ENCODE measurements at places on chromosomes 1 and 21.

DNA sequence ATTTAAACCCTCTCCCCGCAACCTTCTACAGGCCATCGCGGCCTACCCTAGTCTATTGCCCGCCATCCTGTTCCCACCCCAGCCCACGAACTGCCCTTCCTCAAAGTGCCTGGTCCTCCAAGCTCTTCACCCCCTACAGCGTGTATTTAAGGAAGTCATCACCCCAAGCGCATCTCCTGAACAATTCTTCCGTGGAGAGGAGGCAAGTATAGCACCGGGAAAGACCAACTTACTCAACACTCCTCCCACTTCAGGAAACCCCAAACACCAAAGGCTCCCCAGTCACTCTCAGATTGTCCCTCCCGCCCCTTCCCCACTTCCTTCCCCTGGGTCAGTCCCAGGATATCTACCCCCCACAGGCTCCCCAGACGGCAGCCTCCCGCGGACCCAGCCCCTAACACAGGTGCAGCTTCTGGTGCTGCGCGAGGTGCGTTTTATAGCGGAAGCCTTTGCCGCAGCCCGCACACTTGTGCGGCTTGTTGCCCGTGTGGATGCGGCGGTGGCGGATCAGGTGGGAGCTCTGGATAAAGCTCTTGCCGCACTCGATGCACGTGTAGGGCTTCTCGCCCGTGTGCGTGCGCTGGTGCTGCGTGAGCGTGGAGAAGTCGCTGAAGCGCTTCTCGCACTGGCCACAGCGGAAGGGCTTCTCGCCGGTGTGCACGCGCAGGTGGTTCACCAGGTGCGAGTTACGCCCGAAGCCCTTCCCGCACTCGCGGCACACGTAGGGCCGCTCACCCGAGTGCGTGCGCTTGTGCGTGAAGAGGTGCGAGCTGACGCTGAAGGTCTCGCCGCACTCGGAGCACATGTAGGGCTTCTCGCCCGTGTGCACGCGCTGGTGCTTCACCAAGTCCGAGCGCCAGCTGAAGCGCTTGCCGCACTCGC is 25.5 kb downstream of the ZNF697 start:
- no peak for DNase-seq

DNA sequence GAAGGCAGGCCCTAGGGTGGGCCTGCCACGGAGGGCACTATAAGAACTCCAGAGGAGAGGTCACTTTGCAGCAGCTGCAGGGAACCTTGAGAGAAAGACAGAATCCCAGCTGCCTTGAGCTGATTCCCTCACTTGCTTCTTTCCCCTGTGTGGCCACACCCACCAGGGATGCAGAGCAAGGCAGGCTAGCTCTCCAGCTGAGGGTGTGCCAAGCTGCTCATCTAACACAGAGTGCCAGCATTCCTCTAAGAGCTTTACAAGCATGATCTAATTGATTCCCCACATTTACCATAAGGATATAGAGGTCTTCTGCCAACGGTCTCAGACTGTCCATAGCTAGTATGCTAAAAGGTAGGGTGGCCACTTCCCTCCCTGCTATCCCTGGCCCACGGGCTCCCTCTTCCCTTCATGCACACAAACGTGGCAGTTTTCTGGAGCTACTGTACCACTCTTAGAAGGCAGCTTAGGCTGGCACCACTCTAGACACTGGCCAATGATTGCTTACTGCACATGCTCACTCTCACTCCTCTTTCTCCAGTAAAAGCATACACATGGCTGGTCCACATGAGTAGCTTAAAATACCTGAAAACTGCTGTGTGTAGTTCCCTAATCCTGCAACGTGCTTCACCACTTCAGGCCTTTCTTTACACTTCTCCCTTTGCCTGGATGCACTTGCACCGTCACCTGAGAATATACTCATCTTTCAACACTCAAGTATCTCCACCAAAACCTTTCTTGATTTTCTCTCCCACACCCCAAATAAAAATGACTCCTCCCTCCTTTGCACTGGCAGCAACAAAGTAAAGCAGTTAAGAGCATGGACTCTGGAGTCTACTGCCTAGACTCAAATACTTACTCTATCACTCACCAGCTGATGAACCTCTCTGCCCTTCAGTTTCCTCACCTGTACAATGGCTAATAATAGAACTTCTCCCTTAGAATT is 57.7 kb downstream of the DMAP1 start:
- DNase-seq, result no peak

DNA sequence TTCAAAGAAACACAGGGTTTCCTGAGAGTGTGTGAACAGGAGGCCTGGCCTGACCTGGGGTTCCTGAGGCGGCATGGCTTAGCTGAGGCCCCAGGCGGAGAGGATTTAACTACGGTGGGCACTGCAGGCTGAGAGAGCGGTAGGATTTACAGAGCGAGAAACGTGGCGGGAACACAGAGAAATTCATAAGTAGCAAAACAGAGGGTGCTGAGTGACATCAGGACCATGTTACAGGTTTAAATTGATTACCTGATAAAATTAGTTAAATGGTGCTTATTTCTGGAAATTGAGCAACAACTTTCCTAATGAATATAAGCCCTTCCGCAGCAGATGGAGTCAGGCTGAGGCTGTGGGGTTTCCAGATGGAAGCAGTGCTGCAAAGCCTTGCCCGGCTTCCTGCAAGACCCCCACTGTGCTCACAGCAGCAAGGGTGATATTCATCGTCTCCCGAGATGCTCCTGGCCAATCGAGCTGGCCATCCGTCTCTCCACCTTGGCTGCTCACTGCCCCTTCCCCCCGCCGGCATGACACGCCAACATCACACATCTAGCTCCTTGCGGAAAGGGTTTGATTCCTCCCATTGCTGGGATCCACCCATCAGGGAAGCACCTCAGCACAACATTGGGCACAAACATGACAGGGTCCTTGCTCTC is 69.4 kb upstream of the MORC3 start:
- DNase-seq, result no peak

DNA sequence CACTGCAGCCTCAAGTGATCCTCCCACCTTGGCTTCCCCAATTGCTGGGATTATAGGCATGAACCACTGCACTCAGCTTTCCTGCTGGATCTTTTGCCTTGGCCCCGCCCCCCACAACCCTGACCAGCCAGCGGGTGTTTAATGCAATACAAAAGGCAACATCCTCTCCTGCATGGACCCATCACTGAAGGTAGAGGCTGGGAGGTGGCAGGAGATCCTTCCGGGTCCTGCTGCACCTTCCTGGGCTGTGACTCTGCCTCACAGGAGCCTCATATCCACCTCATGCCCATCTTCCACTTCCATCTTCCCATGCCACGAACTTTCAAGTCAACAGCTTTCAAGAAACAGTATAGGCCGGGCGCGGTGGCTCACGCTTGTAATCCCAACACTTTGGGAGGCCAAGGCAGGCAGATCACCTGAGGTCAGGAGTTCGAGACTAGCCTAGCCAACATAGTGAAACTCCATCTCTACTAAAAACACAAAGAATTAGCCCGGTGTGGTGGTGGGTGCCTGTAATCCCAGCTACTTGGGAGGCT is 11.7 kb upstream of the WNT9A start:
- no peak for DNase-seq

GRCh38 chr1:169339773-169340172 is 27.8 kb downstream of the NME7 start:
- DNase-seq, result no peak

DNA sequence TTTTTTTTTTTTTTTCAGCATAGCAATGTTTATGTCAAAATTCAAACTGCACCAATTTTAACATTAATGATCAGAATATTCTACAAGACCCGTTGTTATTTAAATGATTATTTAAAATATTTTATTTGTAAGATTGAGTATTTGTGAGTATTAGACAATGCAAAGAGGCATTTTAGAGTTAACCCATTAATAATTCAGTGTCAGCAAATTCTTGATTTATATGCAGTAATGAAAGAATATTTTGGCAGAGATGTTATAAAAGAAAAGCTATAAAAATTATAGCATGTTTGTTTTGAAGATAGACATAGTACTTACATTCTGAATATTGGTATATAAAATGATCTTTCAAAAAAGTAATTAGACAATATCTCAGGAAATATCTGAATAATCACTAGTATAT is 269.5 kb upstream of the ZRANB2 start:
- no peak for DNase-seq

DNA sequence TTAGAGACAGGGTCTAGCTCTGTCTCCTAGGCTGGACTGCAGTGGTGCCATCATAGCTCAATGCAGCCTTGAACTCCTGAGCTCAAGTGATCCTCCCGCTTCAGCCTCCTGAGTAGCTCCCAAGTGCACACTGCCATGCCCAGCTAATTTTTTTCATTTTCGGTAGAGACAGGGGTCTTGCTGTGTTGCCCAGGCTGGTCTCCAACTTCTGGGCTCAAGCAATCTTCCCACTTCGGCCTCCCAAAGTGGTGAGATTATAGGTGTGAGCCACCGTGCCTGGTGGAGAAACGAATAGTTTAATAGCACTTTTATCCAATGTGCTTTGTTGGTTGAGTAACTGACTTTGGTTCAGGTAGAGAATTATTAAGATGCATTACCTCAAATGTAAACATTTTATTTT is 20.9 kb downstream of the PIK3CD start:
- DNase-seq, result no peak

GRCh38 chr1:37347104-37347649 is 127.2 kb upstream of the ZC3H12A start:
- DNase-seq, result no peak

GRCh38 chr1:209863766-209864485 is 36.2 kb downstream of the UTP25 start:
- DNase-seq, result no peak

GRCh38 chr1:55423376-55423775 is 208.2 kb upstream of the USP24 start:
- DNase-seq, result no peak

DNA sequence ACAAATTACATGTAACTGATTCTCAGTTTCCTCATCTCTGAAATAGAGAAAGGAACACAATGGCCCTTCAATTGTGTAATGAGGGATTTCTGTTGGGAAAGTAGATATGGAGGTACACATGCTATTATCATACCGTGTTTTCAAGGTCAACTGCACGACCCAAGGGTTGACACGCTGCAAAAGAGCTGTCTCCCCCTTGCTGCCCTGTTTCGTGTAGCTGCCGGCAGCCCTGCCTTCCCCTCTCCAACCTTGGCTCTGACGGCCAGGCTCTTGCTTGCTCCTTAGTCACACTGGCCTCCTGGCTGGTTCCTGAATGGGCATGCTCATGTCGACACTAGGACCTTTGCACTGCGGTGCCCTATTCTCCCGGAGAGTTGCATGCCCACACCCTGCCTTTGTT is 134.4 kb downstream of the GALNT2 start:
- DNase-seq, result no peak

DNA sequence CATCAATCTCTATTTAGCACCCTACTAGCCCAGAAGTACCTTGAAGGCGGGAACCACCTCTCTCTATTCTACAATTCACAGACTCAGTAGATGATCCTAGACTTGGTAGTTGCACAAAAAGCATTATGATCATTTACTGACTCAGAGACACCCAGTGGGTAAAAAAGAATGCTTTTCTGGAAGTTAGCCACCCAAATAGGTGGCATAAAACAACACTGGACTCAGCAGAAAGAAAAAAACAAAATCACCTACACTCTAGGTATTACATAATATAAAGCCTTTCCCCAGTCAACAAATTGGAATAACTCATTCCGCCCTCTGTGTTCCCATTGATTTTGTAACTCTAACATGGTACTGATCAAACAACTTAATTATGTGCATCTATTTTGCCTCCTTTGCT is 126.3 kb downstream of the PTPN14 start:
- no peak for DNase-seq

DNA sequence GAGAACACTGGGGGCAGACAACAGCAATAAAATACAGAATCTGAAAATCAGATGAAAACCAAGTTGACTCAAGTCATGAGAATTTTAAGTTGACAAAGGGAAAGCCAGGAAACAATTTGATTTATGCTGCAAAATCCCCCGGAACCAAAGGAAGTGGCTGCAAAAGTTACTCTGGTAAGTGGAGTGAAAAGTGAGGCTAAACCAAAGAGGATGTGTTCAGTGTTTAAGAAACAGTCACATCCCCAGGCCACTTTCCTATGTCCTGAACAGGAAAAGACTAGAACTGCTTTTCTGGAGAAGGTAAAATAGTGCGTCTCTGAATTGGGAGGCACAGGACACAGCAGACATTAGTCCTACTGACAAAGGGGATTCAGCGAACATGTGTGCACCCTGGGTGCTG is 5.9 kb downstream of the TARBP1 start:
- DNase-seq, result no peak

DNA sequence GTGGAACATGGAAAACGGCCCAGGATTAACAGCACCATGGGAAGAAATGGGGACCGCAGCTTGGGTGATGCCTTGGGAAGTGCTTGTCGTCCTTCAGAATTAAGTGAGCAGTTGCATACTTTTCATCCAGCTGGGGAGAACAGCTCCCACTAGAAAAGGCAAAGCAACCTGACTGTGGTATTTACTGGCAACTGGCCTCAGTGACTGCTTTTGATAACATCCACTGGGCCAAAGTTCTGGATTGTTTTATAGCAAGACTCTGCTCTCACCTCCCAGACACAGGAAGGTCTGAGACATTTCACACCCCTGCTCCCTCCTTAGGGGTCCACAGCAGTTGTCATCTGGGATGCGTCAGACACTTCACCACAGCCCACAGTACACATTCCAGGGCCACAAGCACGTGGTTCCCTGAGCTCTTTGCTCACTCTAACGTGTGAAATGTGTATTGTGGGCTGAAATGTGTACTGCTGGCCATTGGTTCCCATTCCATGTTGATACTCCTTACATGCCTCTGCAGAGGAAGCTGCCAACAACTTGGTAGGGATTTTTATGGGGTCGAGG is 6.6 kb downstream of the PAPPA2 start:
- no peak for DNase-seq

GRCh38 chr1:151158326-151158725 is 1.9 kb downstream of the TNFAIP8L2 start:
- no peak for DNase-seq

- no peak for DNase-seq
These were observed 68.0 kb upstream of the CYP2J2 start for GRCh38 chr1:59994302-59995198.

GRCh38 chr1:161956097-161956496 is 67.6 kb downstream of the OLFML2B start:
- no peak for DNase-seq

DNA sequence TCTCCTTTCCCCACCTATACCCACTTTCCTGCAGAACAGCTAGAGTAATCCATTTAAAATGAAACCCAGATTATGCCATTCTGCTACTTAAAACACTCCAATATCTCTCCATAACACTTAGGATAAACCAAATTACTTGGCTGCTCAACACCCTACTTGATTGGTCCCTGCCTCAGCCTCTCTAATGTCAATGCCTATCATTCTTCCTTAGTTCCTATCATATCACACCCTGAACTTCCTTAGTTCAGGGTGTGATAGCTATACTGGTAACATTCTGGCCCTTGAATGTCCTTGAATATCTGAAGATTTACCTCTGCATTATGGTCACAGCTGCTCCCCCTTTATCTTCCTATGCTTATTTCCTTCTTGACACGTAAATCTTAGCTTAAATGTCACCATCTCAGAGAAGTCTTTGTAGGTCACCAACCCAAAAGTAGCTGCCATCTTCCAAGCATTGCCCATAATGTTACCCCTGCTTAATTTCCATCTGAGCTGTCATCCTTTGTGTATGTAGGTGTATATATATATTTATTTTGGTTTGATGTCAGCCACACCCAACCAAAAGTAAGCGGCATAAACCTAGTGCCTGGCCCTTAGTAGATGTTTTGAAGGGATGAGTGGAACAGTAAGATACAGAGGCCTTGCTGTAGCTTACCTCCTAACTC is 379.8 kb downstream of the PTPRC start:
- DNase-seq, result no peak

GRCh38 chr1:42484382-42484781 is 21.3 kb downstream of the CCDC30 start:
- DNase-seq, result no peak

GRCh38 chr1:100038660-100039287 is 69.0 kb downstream of the SLC35A3 start:
- DNase-seq, result peak; percentile 41
